Activated T-helper 1 cell treated with anti-CD3 and anti-CD28 coated beads, Interleukin-2, amount 50 U/mL, for 16 hours (primary cell): ENCODE measurements at places on chromosomes 2 and 18.

- DNase-seq = no peak
Measured at GRCh38 chr2:118521272-118521671, 326.2 kb downstream of the EN1 start.

- DNase-seq = no peak
Measured at GRCh38 chr2:101974663-101975062, 17.1 kb upstream of the IL1R2 start.

- no peak for DNase-seq
Measured at GRCh38 chr2:88707003-88707402, 15.5 kb downstream of the RPIA start.

GRCh38 chr2:27069961-27070618, 1.4 kb downstream of the OST4 start:
- DNase-seq = no peak

DNA sequence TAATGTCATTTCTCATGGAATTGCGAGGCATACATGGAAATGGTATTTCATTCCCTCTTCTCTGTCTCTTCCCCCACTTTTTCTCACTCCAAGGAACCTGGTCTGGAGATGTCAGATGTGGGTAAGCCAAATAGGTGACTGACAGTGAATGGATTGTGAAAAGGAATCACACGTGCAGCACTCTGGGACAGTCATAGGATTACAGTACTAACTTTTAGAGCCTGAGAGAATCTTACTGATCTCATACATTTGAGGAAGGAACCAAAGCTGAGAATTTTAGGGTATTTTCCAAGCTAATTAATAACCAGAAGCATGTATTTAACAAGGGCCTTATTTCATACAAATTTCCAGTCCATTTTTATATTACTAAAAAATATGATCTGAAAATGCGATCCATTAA, 58.1 kb upstream of the ERBB4 start:
- DNase-seq = no peak

GRCh38 chr2:75055820-75056675, 97.6 kb downstream of the POLE4 start:
- DNase-seq = no peak

GRCh38 chr18:49850636-49851035, 37.3 kb upstream of the ACAA2 start:
- no peak for DNase-seq

DNA sequence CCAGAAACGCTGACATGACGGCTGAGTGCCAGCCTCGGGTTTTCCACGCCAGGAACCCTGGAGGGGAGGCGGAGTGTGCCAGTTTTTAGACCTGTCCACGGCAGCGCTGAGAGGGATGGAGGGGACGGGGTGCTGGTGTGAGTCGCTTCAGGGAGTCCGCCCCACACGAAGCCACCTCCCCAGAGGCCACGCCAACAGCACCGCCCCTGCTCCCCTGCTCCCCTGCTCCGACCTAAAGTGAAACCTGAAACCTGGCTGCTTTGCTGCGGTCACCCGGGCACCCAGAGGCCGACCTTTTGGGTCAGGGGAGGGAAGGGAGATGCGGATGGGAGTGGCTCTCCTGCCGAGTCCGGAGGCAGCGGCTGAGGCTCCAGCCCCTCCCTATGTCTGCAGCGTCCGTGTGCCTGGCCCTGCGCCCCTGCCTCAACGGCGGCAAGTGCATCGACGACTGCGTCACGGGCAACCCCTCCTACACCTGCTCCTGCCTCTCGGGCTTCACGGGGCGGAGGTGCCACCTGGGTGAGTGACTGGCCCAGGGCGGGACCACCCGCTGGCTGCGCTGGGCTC, 38.1 kb downstream of the SNED1 start:
- DNase-seq = peak; percentile 42

DNA sequence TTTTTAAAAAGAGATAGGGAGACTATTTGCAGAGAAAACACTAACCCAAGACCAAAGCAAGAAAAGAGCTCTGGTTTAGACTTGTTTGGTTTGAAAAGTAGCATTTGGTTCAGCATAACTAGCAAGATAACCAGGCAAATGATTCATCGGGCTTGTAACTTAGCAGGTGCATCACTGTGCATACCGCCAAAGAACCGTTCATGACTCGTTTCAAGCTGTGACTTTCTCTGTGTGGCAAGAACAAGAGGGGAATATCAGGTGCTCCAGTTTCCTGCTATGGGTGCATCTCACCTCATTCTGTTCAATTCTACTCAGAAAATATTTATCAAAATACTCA, 244.9 kb downstream of the ETAA1 start:
- DNase-seq = no peak

DNA sequence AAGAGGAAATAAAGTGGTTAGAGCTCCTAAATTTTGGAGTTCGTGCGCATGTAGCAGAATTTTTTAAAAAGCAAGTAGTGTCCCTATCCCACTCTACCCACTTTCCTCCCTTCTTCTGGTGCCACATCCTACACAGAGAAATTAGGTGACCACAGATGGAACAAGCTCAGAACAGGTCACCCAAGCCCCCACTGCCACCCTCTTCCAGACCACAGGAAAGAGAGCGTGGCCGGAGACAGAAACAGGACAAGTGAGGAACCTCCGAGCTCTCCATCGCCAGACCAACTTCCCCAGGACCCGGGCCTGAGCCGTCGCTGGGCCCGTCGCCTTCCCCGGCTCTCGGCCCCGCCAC, 433 bp downstream of the NPC1 start:
- DNase-seq = no peak

DNA sequence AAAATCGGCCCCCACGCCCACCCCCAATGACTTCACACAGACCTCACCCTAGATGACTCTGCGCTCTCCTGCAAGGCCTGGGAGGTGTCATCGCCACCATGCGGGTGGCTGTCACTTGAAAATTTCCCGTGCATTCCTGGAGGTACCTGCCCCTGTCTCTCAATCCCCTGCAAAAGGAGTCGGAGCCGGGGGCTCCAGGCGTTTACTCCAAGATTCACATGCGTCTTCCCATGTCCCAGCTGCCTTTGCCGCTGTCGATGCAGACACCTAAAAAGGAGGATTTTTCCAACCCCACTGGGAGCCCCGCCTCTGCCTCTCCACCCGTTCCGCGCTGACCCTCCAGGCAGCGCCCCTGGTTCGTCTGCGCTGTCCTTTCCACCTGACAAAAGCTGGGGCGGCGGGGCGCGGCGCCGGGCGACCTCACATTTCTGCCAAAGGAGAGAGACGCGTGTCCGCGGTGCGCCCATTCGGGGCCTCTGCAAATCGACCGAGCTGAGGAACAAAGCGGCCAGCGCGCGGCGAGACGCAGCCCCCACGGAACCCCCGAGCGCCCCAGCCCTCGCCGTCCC, 667 bp downstream of the REEP1 start:
- DNase-seq = no peak

DNA sequence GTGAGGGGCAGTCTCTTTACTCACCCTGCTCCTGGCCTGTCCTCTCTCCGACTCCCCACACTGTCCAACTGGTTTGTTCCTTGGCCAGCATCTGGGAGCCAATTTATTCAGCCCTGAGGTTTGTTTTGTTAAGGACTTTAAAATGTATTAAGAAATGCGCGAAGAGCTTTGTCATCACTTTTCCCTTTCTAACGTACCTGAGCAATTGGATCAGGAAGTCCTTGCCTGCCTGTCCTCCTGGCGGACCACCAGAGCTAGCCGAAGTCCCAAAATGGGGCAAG, 164.7 kb upstream of the MSH6 start:
- no peak for DNase-seq

DNA sequence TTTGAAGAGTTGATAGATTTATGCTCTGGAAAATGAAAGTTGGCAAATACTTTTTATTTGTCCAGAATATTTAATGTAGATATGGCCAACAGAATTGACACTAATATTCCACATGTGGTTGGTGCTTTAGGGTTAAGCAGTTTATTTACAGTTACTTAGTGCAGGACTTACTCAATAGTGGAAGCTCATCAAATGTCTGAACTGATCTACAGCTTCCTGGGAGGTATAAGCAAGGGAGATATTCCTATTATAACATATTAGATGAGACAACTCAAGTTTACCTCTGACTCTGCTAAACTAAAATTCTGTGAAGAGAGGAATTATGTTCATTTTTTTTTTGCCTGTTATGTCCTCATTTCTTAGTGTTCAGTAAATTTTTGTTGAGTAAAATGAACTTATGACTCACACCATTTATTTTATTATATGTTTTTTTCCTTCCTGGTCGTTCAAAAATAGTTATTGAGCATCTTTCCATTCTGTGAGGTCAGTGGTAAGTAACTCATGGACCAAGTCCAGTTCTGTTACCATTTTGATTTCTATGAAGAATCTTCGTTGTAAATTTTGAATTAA, 13.6 kb downstream of the ABI2 start:
- no peak for DNase-seq

DNA sequence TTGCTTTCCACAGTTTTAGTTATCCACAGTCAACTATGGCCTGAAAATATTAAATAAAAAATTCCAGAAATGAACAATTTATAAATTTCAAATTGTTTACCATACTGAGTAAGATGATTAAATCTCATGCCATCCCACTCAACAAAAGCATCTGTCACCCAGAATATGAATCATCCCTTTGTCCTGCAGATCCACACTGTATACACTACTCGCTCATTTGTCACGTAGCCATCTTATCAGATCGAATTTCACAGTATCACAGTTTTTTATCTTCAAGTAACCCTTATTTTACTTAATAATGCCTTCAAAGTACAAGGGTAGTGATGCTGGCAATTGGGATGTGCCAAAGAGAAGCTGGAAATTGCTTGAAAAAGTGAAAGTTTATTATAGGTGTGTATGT, 291.8 kb upstream of the LRATD1 start:
- DNase-seq = no peak

GRCh38 chr2:112001942-112002341, 53.1 kb upstream of the TMEM87B start:
- DNase-seq = no peak

DNA sequence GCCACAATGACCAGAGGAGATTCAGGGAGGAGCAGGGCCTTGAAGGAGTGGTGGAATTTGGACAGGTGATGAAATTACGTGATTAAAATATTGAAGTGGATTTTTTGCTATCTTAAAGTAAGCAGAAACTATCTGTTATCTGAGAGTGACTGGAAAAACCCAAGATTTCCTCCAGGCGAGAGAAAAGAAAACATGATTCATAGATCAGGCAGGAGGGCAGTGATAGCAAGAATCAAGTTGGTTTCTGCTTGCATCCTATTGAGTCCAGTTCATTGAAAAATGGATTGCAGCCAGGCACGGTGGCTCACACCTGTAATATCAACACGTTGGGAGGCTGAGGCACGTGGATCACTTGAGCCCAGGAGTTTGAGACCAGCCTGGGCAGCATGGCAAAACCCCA, 127.8 kb downstream of the NXPH2 start:
- DNase-seq = no peak

- DNase-seq = no peak
Measured at GRCh38 chr2:27752551-27753237, 18.8 kb upstream of the MRPL33 start.

DNA sequence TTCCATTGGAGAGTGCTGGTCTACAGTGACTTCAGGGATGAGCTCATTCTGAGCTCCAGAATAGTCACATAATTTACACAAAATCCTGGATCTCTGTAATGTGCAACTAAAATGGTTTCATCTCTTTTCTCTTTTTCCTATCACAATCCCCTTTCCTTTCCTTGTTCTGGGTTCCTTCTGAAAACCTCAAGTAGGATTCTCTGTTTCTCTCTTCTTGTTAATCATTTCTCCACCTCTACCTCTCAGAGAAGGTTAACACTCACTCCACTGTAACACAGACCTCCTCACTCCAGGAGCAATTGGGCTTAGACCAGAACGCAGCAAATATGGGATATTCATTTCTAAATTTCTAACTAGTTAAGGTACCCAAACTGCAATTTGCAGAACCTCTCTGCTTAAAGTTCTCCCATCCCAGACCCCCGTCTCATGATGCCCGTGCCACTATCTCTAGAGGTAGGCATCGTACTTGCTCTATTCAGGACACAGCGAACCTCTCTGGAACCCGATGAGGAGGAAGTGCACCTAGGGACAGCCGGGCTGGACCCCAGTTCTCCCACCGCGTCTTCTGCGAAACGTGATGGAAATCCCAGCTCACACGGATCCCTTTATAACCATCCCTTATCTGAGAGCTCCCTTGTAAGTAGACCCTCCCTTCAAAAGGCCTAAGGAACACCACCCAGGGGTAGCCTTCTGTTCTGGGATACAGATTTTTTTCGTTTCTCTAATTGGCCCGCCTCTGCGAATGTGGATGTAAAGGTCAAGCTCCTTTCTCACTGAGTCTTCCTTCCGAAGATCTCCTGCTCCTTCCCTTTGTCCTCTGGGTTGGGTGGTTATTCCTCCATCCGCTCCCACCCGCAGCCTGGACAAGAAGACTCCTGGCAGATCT, 1.3 kb downstream of the FOXI3 start:
- no peak for DNase-seq

DNA sequence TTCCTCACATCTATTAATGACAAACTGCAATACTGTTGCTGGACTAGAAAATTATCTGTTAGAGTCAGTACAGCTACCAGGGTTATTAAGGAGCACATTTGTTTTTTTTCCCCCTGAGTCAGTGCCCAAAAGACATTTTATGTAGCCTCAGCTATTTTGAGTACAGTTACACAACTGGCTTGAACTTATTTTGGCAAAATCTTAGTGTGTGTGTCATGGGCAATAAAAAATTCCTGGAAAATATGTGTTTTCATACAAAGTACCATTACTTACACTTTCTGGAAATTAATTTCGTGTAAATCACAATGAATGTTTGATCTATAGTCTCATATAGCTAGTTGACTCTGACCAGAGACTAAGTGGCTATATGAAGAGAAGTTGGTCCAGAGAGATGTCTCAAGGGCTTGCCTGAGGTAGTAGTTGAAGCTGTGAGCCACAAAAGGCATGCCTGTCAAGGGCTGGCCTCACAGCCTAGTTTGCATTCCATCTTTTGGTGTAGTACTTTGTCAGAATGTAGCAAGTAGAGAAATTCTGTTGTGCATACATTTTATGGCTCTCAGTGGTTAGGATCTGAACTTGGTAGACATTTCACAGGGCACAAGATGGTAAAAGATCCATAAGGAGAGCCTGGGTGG, 283.4 kb downstream of the MTX2 start:
- DNase-seq = no peak

- DNase-seq = no peak
Measured at GRCh38 chr2:59733970-59734369, 819.5 kb downstream of the BCL11A start.

DNA sequence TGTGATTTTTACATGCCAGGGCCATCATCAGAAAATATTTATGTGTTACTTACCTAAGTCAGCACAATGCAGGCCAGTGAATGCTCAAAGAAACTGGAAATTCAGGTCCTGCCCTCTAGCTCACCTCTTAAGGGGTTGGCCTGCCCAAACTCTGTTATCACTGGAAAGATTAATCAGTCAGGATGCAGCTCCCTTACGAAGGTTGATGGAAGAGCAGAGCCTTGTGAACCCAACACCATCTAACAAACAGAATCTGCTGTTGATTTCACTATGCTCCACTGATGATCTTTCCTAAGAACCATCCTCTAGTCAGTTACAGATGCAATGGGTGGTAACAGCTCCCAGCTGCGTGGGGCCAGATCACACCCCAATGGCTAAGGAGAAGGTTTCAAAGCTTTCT, 38.2 kb downstream of the SOX11 start:
- no peak for DNase-seq

- no peak for DNase-seq
Measured at GRCh38 chr2:233440714-233441113, 86.4 kb downstream of the DGKD start.

- no peak for DNase-seq
Measured at GRCh38 chr2:189254268-189254883, 74.8 kb upstream of the COL5A2 start.
